Stimulated activated CD4-positive, alpha-beta T cell treated with anti-CD3 and anti-CD28 coated beads, Interleukin-12 subunit alpha, Interleukin-12 subunit beta, amount 100 ng/mL, for 4 hours (primary cell): ENCODE measurements at places on chromosomes 1 and 21.
A peak's percentile ranks its signal among the peaks of the same experiment; 100 is the strongest.

DNA sequence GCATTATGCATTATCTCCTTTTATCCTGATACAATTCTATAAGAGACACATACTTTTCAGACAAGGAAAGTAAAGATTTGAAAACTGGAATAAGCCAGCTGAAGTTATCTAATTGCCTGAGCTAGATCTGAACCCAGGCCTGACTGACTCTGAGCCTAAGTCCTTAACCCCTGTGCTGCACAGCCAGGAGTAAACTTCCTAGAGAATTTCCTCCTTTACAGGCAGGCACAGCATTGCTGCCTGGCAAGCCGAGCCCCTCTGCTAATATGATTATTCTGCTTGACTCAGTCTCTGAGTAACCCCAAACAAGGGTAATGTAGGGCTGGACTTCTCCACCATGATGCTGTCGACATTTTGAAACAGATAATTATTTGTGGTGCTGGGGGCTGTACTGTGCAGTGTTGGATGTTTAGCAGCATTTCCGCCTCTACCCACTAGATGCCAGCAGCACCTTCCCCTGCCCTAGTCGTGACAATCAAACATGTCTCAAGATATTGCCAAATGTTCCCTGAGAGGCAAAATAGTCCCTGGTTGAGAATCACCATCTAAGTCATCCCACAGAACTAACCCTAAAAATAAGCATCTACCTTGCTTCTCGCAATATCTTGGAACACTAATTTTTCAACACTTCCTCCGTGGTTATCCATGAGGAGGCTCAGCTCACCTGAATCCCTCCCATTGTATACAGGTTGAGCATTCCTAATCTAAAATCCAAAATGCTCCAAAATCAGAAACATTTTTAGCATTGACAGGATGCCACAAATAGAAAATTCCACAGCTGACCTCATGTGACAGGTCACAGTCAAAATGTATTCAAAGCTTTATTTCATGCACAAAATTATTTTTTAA is 18.5 kb downstream of the CAMK1G start:
- peak; percentile 9 for DNase-seq

- DNase-seq: no peak
Observed at GRCh38 chr21:41916888-41917433, 36.9 kb downstream of the C2CD2 start.

- no peak for DNase-seq
Observed at GRCh38 chr21:46357335-46357604, 33.3 kb downstream of the PCNT start.

DNA sequence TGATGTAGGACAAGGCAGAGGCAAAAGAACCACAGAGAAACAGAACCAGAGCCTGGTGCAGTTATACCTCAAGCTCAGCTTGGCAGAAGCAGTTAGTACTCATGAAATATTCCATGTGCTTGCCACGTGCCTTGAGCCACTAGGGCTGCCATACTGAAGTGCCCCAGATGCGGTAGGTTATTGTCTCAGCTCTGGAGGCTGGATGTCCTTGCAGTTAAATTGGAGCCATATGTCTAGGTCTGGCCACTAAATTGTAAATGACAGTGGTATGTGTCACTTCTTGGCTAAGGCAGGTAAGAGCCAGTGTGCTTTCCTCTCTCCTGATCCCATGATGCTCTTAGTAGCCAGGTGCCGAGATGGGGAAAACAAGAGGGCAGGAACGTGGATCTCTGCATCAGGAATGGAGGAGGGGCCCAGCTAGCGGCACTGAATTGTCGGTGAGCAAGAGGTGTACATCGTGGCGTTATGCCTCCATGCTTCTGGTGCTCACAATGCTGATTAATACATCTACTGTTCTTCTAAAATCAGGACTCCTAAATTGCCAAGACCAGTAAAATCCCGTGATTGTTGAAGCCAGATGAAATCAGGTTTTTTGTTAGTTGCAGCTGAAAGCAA is 73.5 kb downstream of the PSMG1 start:
- DNase-seq: no peak

GRCh38 chr1:48051466-48052126 is 54.4 kb upstream of the TRABD2B start:
- DNase-seq: no peak

DNA sequence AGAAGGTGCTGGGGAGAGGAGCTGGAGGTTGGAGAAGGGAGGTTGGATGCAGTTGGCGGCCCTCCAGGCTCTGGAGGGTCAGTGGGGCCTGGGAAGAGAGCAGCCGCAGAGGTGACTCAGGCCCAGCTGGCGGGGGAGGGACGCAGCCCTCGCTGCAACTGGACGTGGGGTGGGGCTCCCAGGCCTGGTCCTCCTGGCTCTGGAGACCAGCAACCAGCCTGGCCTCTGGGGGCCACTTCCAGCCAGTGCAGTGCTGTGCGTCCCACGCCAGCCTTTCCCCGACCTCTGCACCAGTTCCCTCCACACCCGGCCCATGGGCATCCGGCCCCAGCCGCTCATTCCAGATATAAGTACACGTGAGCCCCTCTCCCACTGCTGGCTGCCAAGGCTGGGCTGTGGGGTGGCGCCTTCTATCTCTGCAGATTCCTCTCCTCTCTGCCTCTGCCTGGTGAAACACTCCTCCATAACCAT is 38.0 kb upstream of the COL18A1 start:
- no peak for DNase-seq

DNA sequence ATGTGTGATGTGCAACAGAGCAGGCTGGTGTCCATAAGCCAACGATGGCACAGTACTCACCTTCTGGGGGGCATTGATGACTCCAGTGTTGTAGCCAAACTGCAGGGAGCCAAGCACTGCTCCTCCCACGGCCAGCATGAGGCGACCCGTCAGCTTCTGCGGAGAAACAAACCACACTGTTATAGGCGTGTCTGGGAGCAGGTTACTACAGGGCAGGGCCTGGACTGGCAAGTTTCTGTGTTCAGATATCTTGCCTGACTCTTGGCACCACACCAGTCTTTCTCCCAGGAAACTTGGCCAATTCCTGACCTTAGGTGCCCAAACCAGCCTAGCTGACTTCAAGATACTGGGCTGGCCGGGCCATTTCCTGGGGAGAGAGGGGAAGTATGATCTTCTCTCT is 15.5 kb downstream of the SLC2A1 start:
- no peak for DNase-seq

DNA sequence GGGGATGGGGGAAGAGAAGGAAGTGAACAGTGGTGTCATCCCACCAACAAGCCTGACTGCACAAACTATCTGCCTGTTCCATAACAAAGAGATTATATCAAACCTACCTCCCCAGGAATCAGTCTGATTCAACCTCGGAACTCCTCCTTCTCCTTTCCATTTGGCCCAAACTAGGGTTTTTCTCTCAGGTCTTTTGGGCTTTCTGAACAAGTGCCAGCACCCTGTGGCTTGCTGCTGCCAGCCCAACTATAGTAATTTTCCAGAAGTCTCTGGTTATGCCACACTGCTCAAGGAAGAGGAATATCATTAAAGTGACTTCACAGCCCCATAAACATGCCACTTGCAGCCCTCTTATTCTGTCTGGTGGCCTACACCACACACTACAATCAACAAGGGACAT is 70.5 kb downstream of the RGS7 start:
- no peak for DNase-seq

DNA sequence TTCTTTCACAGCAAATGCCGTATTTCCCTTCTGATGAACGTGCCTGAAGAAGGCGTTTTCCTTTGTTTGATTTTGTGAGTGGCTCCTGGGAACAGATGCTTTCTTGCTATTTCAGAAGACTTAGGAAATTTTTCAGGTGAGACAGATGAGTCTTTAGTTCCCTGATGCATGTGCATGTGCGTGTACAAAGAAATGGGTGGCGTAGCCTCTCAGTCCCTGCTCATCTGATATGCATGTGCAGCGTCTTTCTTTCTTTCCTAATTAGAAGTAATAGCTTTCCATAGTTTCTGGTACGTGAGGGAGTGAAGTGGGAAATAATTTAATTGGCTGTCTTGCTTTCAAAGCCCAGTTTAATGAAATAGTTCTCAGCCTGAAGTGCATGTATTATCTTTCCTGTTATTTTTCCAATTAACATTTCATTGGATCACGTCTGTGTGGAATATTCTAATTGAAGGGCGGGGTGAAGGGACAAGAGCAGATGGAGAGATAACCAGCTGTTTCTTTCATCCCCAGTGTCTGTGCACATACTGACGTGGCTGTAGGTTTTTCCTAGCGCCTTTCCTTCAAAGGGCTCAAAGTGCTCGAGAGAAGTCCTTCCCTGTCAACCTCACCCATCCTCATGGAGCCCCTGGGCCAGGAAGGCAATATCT is 104.3 kb downstream of the FAM78B start:
- DNase-seq: no peak

DNA sequence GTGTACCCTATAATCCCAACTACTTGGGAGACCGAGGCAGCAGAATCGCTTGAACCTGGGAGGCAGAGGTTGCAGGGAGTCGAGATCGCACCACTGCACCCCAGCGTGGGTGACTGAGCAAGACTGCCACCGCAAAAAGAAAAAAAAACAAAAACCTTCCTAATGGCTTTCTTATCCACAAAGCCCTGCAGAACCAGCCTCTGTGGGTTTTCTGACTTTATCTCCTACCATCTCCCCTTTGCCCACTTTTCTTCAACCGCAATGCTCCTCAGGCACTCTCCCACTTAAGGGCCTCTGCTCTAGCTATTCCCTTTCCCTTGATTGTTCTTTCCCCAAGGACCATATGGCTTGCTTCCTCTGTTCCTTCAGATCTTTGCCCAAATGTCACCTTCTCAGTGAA is 67.9 kb upstream of the PUM1 start:
- no peak for DNase-seq

- no peak for DNase-seq
Observed at GRCh38 chr1:156938813-156939212, 18.4 kb downstream of the LRRC71 start.

- DNase-seq: no peak
Observed at GRCh38 chr1:240090957-240091600, 604 bp upstream of the FMN2 start.

GRCh38 chr1:212413902-212414327 is 771 bp downstream of the PACC1 start:
- peak; percentile 33 for DNase-seq

DNA sequence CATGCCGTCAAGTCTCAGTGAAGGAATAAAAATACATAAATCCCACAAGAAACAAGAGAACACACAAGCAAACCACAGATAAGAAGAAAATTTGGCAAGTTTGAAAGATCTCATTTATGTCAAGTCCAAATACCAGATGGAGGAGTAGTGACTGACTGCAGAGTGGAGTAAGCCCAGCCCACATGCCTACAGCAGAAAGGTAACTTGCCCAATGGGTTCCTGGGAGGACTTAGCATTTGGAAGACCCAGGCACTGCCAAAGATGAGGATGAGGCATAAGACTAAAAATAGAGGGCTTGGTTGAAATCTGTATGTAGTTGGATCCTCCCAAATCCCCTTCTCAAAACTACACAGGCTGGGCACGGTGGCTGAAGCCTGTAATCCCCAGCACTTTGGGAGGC is 70.8 kb downstream of the ZNF648 start:
- DNase-seq: no peak

DNA sequence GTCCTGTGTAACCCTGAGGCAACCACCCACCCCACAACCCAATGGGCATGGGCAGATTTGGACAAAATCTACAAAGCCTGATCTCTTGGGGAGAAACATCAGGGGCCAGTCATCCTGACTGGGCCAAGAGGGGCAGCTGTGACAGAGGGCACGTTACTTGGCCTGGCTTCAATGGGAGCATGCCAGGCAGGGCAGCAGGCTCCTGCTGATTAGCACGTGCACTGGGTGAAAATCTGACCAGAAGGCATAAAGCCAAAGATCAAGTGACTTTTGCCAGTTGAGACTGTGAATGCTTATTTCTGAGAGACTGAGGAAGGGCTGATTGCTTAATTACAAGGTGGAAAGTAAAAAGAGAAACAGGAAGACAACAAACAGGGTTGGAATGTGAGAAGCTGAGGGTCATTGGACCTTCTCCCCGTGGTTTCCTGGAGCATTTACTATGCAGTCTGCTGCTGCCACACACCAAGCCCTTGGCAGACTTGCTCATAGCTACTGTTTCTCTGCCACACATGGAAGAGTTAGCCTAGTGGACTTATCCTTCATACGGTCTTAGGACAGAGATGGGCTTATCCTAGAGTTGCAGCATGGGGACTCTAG is 39.8 kb upstream of the TNR start:
- no peak for DNase-seq

GRCh38 chr1:143736562-143736961 is 235.2 kb downstream of the FAM72C start:
- no peak for DNase-seq

DNA sequence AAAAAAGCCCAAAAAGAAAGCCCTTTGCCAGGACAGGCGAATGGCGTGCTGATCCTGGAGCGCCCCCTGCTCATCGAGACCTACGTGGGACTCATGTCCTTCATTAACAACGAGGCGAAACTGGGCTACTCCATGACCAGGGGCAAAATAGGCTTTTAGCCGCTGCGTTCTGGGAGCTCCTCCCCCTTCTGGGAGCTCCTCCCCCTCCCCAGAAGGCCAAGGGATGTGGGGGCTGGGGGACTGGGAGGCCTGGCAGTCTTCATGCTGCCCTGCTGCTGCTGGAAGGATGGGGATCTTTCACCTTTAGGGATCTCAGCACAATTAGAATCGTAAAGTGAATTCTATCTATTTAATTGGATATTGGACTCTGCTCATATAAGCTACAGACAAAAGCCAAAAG is 3.6 kb downstream of the TPRG1L start:
- no peak for DNase-seq

DNA sequence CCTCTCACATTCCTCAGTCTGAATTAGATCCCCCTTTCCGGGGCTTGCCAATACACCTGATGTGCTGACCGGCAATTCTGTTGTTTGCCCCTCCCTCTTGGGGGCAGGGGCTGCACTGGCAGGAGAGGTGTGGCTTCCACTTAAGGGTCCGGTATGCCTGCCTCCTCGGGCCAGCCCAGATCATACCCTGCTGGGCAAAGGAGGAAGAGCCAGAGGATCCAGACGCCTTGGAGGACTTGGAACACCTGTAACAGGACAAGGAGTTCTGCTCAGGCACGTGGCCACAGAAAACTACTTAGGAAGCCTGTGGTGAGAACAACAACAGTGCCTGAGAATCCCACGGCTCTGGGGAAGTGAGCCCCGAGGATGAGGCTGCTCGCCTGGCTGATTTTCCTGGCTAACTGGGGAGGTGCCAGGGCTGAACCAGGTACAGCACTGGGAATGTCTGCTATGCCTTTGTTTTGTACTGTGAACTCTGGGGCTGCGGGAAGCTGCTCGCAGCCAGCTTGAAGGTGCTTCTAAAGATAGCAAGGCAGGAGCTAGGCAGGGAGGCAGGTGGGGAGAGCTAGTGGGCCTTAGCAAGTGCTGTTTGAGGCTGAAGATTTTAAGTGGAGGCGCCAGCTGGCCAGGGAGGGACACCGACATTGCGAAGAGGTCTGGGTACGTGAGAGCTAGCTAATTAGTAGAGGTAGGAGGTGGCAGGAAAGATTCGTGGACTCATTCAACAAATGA is at the start of gene SMPDL3B:
TSS of gene SMPDL3B (plus strand) at position 183 of the 732 bp plus-strand sequence. CDS start at position 367, 184 bp downstream.
- DNase-seq: no peak
